ENCODE measurements at places on chromosomes 3 and 15.

DNA sequence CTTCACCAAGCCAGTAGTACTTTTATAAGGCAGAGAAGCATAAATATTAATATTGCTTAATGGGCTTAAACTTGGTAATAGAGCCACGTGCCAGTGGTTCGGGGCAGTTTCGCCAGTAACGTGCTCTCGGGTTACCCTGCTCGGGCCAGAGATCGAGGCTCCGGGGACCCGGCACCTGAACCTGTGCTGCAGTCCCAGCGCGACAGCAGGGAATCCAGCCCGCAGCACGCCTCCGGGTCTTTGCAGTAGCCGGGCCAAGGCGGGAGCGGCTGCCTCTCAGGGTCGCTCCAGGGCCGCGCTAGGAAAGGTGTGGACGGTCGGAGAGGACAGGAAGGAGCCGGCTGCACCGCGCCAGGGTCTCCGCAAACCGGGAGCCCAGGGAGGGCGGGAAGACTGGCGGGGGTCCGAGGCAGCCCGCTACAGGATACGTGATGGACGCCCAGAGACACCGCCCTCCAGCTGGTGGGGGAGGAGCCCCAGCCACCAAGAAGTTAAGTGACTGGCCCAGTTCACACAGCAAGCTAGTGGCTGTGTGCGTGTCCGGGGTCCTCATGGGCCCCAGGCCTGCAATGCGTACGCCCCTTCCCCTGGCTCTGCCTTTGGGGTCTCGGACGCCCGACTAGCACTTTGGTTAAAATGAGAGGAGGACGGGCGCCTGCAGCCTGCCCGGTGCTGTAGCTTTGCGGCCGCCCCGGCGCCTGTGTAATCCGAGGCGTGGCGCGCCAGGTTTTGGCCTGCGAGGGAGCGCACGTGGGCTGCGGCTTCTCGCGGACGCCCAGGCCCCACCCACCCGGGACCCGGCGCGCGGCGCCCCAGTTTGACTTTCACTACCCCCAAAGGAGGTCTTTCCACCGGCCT, 1.2 kb upstream of the PDE8A start:
- peak; percentile 60 for DNase-seq

DNA sequence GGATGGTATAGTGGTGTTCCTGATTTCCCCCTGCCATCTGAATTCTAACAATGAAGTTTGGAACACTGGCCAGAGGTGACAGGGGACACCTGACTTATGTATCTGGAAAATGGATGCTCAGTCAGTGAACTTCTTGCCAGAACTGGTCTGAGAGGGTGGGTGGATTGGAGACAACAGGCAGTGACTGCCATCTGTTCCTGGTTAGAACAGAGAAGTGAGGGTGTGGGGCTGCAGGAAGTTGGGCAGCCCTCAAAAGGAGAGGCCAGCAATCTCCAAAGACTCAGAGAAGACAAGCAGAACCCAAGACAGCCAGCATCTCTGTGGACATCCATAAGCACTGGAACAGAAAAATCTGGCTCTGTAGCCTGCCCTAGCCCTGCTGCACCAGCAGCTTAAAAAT, 50.5 kb downstream of the ANP32A start:
- DNase-seq, result no peak

DNA sequence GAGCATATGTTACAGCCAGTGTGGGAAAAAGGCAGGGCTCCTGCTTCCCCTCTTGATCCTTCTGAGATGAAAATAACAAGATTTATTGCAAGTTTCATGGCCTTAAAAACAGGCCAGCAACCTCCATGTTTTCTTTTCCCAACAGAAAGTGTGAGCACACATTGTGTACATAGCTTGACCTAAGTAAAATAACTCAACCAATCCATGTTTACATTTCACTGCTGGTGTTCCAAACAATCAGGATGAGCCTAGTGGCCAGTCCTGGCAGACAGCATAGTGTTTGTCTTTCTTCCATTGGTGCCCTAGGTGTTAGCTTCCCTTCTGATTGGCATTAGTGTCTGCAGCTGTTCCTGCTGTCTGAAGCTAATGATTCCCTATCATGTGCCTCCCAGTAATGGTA, 847.7 kb downstream of the EPHA3 start:
- no peak for DNase-seq

DNA sequence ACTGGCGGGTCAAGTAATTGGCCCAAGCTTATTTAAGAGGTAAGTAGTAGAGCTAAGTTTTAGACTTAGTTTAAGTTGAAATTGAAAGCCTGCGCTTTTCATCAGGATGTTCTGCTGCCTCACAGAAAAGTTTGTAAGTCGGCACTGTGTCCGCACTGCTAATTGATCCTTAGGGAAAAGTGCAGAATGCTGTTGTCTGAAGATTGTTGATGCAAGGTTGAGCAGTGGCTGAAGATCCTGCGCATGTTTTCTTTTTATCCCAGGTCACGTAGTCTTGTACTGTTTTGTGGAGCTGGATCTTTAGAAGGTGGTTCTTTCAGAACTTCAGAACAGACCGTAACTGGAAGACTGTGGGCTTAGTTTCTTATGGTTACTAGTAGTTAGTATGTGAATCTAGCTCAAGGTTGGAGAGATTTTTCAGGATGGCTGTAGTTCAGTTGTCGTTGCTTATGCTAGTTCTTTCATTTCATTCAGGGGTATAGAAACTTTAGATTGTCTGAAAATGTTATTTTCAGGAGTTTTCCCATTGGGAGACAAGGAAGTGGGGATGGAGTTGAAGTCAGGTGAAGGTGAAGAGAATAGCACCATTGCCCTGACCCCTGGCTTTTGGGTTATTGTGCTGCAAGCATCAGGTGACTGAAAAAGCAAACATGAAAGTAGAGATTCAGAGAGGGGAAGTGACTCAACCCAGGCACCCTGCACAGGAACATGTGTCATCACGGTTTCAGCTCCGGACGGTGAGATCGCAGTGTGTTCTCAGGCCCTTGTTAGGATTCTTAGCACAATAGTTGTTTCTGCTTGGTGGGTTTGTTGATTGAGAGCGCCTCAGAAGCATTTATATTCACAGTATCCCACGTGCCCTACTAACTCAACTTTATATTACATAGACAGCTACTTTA, 32.8 kb downstream of the AKAP13 start:
- peak; percentile 52 for DNase-seq

Measured in activated CD8-positive, alpha-beta memory T cell treated with anti-CD3 and anti-CD28 coated beads for 1 hour (primary cell).